Ascending aorta (tissue), 2 donors: ENCODE measurements at places on chromosomes 4 and X. TPM values are rescaled to one million over a fixed set of nuclear protein-coding genes. Genes with fewer than 3 reads are reported as not detected.
A peak's percentile ranks its signal among the peaks of the same experiment; 100 is the strongest.

GRCh38 chr4:7357323-7357722 lies 77.4 kb downstream of the PSAPL1 start:
- no peak overlapping the region for H3K27ac ChIP-seq
- DNase-seq: no peak

GRCh38 chr4:153684971-153685371 lies 891 bp downstream of the TLR2 start:
- DNase-seq: no peak
- peak overlapping the region; percentile 69 for H3K4me3 ChIP-seq
- no peaks in the 10 kb centered on the region for H3K4me1 ChIP-seq
- peaks cover 17% of the 10 kb centered on the region for H3K36me3 ChIP-seq

DNA sequence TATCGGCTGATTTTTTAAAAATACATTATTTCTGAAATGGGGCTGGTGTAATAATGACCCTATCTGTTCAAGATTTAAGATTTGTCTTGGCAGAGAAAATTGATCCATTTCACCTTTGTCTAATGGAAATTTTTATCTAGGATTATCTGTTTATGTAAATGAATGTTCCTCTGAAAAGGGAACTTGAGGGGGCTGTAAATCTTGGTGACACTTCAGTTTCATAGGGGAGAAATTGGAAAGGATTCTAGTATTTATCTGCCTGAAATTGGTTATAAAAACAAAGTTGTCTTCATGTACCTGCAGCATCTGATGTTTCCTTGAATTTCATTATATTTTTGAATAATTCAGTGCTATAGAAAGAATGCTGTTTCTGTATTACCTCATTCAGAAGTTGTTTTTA lies 48.4 kb upstream of the PAQR3 start:
- no peak for DNase-seq
- H3K4me1 ChIP-seq: no peaks in the 10 kb centered on the region
- no peak overlapping the region for H3K4me3 ChIP-seq
- no peaks in the 10 kb centered on the region for H3K27me3 ChIP-seq
- H3K27ac ChIP-seq: no peak overlapping the region

DNA sequence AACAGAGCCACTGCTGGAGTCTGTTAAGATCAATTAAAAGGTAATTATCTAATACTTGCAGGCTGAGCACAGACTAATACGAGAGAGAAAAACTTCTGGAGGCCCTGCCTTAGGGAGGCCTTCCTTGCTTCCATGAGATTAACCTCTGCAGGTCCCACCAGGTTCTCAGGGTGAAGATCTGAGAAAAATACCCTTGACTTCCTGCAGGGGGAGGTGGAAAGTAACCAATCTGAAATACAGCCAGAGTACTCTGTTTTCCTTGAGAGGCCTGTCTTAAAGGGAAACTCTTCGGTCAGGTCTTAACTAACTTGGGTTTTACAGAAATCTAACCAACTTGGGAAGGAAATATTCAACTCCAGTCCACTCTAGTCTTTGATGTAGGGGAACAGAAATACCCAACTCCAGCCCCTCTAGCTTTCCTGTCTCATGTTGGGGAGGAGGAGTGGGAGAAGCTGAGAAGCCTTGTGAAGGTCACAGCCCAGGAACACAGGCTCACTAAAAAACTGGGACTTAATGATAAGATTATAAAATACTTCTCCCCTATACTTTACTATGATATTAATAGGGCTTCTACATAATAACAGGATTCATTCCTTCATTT lies 77.1 kb downstream of the TBCK start:
- no peaks in the 10 kb centered on the region for H3K27me3 ChIP-seq
- H3K27ac ChIP-seq: peak overlapping the region; percentile 36
- DNase-seq: no peak
- H3K36me3 ChIP-seq: peaks cover 10% of the 10 kb centered on the region

- H3K36me3 ChIP-seq: no peaks in the 10 kb centered on the region
- no peaks in the 10 kb centered on the region for H3K4me1 ChIP-seq
- no peak for DNase-seq
- H3K27ac ChIP-seq: no peak overlapping the region
- H3K4me3 ChIP-seq: no peak overlapping the region
Measured at GRCh38 chr4:127668770-127669169, 36.0 kb downstream of the INTU start.

DNA sequence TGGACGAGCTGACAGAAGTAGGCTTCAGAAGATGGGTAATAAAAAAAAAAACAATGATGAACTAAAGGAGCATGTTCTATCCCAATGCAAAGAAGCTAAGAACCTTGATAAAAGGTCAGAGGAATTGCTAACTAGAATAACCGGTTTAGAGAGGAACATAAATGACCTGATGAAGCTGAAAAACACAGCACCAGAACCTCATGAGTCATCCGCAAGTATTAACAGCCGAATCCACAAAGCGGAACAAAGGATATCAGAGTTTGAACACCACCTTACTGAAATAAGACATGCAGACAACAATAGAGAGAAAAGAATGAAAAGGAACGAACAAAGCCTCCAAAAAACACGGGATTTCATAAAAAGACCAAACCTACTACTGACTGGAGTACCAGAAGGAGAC lies 10.5 kb downstream of the NELFA start:
- H3K27ac ChIP-seq: no peak overlapping the region
- no peak for DNase-seq
- peaks cover 9% of the 10 kb centered on the region for H3K36me3 ChIP-seq
- H3K27me3 ChIP-seq: no peaks in the 10 kb centered on the region
- no peak overlapping the region for H3K4me3 ChIP-seq

DNA sequence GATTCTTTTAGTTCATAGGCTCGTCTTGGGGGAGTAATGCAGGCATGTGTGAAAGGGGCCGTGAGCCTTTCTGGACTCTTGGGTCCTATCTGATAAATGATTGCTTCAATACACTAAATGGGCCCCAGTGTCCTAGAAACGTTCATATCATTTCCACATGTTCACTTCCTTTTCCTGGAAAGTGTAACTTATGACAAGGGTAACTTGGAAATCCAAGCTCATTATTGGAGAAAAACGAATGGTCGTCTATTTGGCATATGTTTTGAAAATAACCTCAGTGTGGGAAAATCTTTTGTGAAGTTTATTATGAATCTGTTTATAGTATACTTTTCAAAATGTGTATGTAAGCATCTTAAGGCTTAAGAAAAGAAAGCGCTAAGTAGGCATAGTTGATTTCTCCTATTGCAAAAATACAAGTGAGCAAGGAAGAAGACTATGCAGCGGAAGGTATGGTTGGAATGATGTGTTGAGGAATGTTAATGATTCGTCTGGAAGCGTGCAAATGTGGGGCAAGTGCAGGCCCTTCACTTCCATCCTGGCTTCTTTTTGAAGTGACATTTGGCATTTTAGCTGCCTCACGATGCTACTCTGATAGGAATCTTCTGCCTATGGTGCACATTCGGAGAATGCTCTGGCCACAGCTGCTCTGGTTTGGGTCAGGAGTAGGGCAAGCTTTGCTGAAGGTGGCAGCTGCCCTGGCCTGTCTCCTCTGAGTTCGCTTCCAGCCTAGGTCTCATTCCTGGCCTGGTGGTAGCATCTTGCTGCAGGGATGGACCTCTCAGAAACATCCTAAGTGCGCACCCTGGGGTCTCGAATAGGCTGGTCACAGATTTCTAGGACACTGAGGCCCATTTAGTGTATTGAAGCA lies 49.5 kb upstream of the STOX2 start:
- no peaks in the 10 kb centered on the region for H3K27me3 ChIP-seq
- no peaks in the 10 kb centered on the region for H3K4me1 ChIP-seq
- H3K36me3 ChIP-seq: no peaks in the 10 kb centered on the region
- no peak overlapping the region for H3K4me3 ChIP-seq
- no peak for DNase-seq

DNA sequence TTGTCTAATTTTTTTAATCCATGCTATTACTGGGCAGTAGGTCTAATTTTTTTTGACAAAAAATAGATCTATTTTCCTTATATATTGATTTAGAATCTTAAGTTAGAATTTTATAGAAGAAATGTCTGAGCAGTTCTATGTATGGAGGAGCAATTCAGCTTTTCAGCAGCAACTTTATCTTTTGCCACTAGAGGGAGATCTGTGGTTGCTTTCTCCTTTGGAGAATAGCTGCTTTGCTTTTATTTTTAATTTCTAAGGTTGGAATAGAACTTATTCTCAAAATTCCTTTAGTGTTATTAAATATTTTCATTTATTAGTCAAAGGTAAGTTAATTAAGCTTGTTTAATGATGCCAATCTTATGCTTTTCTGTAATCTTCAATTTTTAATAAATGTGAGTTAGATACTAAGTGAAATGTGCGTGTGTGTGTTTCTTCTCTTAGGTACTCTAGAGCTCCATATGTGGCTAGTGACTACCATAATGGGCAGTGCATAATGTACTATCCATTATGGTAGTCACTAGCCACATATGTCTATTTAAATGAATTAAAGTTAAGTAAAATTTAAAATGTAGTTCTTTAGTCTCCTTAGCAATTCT lies 29.3 kb downstream of the FAM199X start:
- no peak overlapping the region for H3K4me3 ChIP-seq
- no peak for DNase-seq
- H3K36me3 ChIP-seq: no peaks in the 10 kb centered on the region
- H3K27me3 ChIP-seq: no peaks in the 10 kb centered on the region
- H3K27ac ChIP-seq: no peak overlapping the region

DNA sequence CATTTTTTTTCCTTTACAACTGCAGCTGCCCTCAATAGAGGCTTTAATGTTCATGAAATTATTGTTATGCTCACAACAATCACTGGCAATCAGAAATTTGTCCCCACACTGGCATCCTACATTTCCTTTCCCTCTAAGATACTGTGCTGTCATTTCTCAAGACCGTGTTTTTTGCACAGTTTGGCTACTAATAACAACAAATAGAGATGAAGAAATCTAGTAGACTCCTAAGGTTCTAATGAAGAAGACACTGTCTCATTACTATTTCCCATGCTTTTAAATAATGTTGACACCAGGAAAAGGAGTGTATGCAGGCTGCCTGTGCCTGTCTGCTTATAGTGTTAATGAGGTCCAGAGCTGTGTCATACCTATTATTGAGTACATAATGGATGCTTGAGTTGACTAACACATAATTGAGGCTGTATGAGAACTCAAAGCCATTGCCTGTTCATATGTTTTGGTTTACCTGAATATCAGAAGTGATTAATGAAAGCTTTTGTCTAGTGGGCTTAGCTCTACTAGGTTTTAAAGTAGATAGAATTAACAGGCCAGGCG lies 1.5 kb upstream of the EIF4E start:
- peak overlapping the region; percentile 97 for H3K27ac ChIP-seq
- DNase-seq: no peak
- peak overlapping the region; percentile 93 for H3K4me3 ChIP-seq
- H3K36me3 ChIP-seq: no peaks in the 10 kb centered on the region
- H3K4me1 ChIP-seq: peaks cover 8% of the 10 kb centered on the region

DNA sequence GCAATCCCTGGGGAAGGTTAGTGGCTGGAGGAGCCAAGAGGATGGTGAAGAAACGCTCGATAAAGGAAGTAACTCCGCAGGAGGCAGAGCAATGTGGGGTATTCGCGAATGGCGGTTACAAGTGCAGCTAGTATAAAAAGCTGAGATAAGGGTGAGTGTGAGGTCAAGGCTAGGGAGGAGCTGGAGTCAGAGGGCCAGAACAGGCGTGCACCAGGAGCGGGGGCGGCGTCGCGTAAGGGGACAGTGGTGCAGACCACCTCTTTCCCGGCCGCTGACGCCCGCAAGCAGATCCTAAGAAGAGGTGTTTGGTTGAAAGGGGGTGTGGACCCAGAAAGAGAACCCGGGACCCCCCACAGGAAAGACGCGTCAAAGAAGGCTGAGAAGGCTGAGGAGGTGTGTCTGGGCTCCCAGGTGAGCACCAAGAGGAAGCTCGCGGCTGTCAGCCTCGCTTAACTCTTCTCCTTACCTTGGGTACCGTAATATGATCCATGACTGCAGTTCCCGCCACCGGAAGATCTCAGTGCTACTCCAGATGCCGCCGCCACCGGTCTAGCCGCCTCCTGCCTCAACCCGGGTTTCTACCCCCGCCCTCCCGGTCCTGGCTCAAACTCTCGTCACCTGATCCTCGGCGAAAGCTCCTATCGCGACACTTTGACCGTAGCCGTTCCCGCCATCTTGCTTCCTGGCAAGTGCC lies at the start of gene MTMR8:
TSS of gene MTMR8 (minus strand) at position 579 of the 694 bp plus-strand sequence. CDS start at position 490, 89 bp downstream.
- no peaks in the 10 kb centered on the region for H3K36me3 ChIP-seq
- peaks cover 3% of the 10 kb centered on the region for H3K4me1 ChIP-seq
- no peaks in the 10 kb centered on the region for H3K27me3 ChIP-seq
- H3K27ac ChIP-seq: peak within 1 kb of the TSS; percentile 48
- DNase-seq: peak; percentile 85

DNA sequence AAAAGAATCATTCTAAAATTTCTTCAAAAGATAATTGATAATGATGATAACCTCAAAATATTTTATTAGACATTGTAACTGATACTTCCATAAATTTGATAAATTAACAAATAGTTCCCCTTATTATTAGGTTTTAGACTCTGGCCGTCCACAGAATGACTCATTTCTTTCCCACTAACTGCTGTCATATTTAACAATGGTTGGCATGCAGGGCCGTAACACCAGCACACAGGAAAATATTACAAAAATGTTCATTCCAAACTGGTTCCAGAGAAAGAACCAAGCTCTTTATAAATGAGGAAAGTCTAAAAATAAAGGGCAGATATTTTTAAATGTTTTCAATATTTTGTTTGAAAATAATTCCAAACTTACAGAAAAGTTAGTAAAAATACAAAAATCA lies 28.2 kb downstream of the WDFY3 start:
- DNase-seq: no peak
- peaks cover 3% of the 10 kb centered on the region for H3K4me1 ChIP-seq
- H3K4me3 ChIP-seq: no peak overlapping the region
- H3K27ac ChIP-seq: peak overlapping the region; percentile 77
- H3K36me3 ChIP-seq: no peaks in the 10 kb centered on the region
- H3K27me3 ChIP-seq: no peaks in the 10 kb centered on the region

DNA sequence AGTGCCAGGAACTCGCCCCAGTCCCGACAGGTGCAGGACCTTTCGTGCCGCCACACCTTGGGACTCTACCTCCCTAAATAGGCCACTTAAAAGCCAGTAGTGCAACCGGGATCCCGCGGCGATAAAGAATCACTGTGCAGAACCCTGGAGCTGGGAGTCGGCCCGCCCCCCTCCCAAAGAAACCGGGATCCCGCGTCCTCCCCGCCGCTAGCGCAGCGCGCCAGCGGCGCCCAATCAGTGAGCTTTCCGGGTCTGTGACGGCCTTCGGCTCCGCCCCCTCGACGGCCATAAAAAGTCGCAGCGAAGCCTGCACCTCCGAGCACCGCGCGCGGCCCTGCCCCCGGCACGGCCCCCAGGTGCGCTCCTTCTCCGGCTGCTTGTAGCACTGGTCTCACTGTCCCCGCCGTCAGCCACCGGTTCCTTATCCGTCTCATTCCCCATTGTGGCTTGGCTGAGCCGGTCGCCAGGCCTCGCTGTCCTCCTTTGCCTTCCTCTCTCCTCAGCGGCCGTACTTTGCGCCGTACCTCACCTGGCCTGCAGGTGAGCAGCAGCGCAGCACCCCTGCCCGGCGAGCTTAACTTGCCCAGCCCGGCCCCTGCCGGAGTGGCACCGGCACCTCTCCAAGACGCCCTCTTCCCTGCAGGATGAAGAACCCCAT lies at the start of gene LRAT:
TSS of gene LRAT (plus strand) at position 318 of the 658 bp plus-strand sequence. CDS start at position 645, 327 bp downstream.
- H3K4me3 ChIP-seq: peak within 1 kb of the TSS; percentile 51
- H3K36me3 ChIP-seq: no peaks in the 10 kb centered on the region
- no peaks in the 10 kb centered on the region for H3K27me3 ChIP-seq
- peaks cover 3% of the 10 kb centered on the region for H3K4me1 ChIP-seq
- H3K27ac ChIP-seq: no peak within 1 kb of the TSS

GRCh38 chr4:5120468-5120867 lies 69.2 kb downstream of the STK32B start:
- no peak overlapping the region for H3K4me3 ChIP-seq
- no peaks in the 10 kb centered on the region for H3K27me3 ChIP-seq
- DNase-seq: no peak
- H3K4me1 ChIP-seq: no peaks in the 10 kb centered on the region

Gene PAGE1
- total RNA-seq: not detected

Gene RAB9B
- total RNA-seq: 0.43 TPM

Gene RAI2
- total RNA-seq: 21.5 TPM

Gene L1CAM
- 25.8 TPM for total RNA-seq

Gene SHROOM3
- total RNA-seq: 192 TPM

Gene PASD1
- total RNA-seq: not detected
